Stimulated activated CD4-positive, alpha-beta T cell treated with anti-CD3 and anti-CD28 coated beads, Interleukin-15, amount 100 ng/mL, for 48 hours (primary cell): ENCODE measurements at places on chromosomes 6 and 20.

DNA sequence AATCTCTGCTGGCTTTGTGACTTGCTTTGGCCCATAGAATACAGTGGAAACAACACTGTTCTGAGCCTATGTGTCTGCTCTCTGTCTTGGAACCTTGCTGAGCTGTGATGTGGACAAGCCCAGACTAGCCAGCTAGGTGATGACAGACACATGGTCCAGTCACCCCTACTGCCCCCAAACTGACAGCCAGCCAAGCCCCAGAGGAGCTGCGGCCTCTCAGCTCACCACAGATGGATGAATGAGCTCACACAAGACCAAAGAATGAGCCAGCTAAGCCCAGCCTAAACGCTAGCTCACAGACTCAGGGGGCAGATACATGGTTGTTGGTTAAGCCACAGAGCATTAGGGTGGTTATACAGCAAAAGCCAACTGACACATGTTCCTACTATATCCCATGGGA, 4.1 kb downstream of the AARS2 start:
- no peak for DNase-seq

DNA sequence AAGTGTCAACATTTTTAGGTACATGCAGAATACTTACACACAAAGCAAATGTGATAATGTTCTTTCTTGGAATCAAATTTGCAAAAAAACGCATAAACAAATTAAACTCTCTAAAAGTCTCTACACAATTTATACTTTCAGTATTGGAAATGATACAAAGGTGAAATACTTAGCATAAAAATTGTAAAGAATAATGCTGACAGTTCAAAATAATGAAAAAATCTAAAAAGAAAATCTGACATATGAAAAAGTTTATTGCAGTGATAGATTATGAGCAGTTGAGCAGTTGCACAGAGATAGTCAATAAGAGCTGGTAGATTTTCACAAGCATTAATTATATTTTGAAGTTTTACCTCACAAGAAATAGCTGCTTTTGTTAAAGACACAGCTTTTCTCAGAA, 1176.4 kb upstream of the EYS start:
- DNase-seq = no peak

DNA sequence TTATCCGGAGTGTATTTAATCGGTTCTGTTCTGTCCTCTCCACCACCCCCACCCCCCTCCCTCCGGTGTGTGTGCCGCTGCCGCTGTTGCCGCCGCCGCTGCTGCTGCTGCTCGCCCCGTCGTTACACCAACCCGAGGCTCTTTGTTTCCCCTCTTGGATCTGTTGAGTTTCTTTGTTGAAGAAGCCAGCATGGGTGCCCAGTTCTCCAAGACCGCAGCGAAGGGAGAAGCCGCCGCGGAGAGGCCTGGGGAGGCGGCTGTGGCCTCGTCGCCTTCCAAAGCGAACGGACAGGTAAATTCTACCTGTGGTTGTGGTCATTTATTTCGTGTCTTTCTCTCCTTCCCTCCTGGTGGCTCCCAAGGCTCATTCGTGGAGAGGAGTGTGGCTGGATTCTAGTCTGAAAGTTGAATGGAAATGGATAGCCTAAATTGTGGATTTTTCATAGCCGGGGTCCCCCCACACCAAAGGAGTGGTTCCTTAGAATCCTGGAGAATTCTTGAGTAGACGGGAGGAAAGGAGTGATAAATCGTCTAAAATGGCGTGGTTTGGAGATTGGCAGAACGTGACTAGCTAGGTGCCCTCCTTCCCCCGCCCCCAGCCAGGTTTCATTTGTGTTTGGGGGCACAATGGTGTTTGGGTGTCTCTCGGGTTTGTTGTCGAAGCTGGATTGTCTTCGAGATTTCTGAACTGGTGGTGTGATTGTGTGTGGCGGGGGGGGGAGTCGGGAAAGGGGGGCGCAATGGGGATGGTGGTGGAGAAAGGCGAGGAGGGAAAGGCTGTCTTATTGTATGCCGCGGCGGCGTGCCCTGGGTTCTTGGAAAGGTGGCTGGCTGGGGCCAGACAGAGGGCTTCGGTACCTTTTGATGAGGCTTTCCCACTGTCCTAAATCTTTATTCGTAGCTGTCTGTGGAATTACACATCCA, 673 bp downstream of the MARCKS start:
- DNase-seq = no peak

DNA sequence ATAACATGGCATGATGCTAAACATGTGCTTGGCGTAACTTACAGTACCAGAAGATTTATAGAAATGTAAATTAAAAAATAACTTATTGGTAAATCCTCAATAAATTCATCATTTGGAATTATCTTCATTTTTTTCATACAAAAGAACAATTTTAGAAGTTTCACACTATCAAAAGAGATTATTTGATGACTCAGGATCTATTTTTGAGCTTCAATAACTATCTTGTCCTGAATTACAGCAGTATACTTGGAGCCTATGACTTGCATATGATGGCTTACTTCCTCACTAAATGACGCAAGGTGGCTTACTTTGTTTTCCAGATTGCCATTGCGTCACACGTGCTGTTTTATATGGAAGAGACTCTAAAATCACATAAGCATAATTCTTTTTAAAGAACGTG, 49.2 kb downstream of the KHDRBS2 start:
- no peak for DNase-seq

DNA sequence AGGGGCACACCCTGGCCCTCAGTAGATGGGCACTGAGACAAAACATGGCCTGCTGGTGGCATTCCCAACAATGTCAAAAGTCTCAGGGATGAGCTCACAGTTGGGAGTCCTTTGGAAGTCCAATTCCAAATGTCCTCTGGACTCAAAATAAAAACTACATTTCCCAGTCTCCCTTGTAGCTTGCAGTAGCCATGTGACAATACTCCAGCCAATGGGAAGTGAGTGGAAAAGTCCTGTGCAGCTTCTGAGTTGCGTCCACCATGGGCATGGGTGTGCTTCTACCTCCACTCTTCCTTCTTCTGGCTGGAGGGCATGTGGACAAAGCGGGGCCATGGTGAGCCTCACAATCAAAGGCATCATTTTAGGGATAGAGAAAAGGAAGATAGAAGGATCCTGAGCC, 5.8 kb upstream of the ADAM33 start:
- DNase-seq = no peak

GRCh38 chr6:41694815-41695526, 40.4 kb downstream of the TFEB start:
- DNase-seq = no peak

DNA sequence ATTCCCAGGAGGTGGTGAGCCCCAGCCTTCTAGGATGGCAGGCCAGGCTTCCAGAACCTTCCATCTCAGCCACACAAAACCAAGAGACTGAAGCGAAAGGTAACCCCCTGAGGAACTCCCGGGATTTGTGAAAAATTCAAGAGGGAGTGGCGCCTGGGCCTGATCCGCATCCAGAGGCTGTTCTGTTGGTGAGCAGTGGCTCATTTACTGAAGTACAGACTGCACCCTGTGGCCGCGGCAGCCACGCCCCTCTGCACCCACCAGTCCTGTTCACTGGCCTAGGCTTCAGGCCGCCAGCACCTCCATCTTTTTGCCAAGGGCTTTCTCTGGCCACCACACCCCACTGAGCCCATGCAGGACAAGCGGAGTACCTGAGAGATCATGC, 79.1 kb upstream of the PTPN1 start:
- DNase-seq = no peak

- no peak for DNase-seq
Measured at GRCh38 chr6:101195588-101195987, 197.9 kb upstream of the GRIK2 start.

- DNase-seq = no peak
Measured at GRCh38 chr6:142222022-142222421, 75.0 kb downstream of the VTA1 start.

DNA sequence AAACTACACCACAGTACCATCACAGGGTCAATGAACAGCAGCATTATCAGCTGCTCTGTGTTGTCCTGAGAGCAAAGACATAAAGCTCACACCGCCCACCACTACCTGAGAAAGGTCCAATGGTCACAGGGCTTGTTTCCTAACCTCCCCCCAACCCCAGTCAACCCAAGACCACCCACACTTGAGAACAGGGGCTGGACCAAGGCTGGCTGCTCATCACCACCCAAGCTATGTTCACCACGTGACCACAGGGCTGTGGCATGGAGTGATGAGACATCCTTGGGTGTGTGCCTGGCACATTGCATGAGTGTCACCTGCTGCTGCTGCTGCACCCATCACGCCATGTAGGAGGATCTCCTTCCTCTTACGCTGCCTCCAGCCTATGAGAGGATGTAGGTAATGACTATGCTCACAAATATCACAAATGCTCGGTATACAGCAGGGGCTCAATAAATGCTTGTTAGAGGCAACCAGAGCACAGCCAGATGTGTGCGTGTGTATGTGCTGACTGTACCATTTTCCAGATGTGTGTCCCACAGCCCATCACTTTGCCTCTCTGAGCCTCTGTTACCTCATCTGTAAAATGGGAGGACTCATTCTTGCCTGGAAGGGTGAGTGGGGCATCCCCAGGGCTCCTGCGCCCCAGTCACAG, 23.3 kb upstream of the SIRPA start:
- no peak for DNase-seq

DNA sequence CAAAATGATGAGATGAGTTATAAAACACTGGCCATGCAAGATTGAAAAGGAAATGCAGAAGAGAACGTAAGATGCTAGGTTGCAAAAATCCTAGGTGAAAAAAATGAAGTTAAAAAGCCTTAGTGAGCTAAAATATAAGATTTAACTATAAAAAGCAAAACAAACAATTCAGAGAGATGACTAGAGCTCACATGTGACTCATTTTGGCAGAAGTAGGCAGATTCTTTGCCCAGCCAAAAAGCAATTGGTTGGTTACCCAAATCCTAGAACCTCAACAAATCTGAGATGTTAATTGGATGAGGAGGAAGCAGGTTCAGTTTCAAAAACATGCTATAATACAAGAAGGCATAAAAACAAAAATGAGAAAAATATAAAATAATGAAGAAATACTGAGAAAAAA, 249.1 kb downstream of the OGFRL1 start:
- DNase-seq = no peak

- DNase-seq = no peak
Measured at GRCh38 chr6:165732696-165733488, 69.9 kb upstream of the PDE10A start.

DNA sequence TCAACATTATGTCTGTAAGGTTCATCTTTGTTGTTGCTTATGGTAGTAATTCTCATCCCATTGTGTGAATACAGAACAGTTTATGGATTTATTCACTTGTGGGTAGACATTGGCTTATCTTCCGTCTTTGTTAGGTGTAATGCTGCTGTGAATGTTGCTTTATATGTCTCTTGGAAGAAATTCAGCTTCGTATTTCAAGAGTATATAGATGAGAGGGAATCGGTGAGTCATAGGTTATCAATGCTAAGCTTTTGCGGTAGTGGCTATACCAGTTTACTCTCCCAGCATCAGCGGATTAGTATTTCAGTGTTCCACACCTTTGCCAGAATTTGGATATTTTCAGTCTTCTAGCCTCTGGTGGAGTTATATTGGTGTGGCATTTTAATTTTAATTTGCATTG, 77.8 kb downstream of the ZFAND3 start:
- no peak for DNase-seq

DNA sequence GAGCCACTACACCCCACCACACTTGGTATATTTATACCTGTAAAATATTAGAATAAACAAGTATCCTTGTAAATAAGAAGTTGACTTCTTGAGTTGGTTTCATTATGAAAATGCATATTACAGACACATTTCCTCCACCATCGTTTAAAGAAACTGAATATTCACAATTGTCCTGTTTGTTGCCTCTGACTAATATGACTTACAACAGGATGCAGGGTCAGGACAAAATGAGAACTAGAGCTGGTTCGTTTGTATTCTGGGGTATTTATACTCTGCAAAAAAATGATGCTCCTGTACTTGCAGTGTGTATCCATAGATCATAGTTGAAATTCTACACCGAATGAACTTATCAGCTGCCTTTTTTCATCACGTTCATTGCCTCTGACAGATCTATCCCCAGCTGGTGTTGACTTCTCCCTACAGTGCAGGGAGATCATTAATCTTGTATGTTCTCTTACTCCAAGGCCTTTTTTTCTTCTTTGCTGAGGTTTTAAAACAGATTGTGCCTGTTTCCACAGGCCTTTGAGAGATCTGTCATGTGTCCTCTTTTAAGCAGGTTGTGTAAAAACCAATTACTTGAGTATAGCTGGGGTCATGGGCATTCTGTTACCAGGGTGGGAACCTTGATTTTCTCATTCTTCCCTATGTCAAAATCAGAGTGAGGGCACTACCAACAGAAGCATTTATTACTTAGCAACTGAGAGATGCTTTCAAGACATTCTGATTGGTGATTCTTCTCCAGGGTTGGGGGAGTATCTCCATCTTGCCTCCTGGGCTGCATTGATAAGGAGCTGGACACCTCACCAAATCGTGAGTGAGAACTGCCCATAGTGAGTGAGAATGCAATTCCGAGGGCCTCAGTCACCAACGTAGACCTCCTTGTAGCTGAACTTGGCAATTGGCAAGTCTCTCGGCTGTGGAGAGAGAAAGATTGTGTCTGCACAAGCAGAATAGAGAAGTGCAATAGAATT, 78.8 kb upstream of the CD83 start:
- no peak for DNase-seq

DNA sequence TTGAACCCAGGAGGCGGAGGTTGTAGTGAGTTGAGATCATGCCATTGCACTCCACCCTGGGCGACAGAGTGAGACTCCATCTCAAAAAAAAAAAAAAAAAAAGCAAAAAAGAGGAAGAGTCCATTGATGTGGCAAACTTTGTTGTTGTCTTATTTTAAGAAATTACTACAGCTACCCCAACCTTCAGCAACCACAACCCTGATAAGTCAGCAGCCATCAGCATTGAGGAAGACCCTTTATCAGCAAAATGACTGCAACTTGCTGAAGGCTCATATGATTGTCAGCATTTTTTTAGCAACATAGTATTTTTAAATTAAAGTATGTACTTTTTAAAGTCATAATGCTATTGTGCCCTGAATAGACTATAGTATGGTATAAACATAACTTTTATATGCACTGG, 48.8 kb downstream of the ZFP64 start:
- DNase-seq = no peak

DNA sequence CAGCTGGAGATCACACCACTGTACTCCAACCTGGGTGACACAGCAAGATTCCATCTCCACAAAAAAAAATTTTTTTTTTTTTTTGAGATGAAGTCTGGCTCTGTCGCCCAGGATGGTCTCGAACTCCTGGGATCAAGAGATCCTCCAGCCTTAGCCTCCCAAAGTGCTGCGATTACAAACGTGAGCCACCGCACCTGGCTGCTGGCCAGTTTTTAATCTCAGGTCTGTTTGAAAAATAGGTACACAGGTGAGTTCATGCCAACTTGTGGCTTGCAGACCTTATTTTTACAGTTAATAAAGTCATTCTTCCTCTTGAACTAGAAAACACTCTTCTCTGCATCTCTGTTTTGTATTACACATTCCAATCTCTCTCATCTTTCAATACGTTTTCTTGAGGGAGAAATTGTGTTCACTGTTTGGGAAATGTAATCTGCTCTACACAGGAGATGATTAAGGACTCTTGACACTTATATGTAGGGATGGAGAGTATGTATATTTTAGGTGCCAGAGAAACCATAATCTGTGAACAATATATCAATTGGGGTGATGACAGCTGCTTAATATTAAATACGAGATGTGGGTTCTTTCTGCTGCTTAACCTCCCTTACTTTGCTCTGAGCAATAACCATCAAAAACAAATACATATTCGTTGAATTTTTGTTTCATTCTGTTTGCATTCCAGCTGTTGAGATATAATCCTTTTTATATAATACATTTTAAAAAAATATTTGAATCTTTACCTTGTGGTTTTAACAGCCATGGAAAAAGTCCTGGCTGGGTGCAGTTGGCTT, 17.7 kb upstream of the RIPOR3 start:
- no peak for DNase-seq

- DNase-seq = no peak
Measured at GRCh38 chr20:24787621-24788020, 161.4 kb upstream of the CST7 start.

GRCh38 chr6:123830120-123830519, 26.5 kb downstream of the NKAIN2 start:
- DNase-seq = no peak
